ENCODE measurements at places on chromosomes 5 and 9. TPM values are rescaled to one million over a fixed set of nuclear protein-coding genes. Genes with fewer than 3 reads are reported as not detected.

- DNase-seq, result no peak
Measured at GRCh38 chr5:158529454-158529853, 570.3 kb downstream of the EBF1 start.

DNA sequence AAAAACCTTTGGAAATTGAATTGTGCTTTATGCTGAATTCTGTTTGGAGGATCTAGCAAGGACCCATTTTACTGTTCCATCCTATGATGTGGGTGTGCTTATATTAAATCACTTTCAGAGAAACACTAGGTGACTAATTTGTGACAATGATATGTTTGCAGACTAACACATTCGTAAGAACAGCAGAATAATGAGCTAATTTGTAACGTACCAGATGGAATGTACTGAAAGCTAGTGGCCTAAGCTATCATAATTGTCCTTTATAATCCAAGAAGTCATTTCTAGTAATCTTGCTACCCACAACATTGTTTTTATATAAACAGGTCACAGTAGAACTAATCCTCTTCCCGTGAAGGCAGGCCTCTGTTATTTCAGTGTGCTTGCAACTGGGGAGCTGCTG is 292.5 kb downstream of the PDE4D start:
- DNase-seq, result no peak

DNA sequence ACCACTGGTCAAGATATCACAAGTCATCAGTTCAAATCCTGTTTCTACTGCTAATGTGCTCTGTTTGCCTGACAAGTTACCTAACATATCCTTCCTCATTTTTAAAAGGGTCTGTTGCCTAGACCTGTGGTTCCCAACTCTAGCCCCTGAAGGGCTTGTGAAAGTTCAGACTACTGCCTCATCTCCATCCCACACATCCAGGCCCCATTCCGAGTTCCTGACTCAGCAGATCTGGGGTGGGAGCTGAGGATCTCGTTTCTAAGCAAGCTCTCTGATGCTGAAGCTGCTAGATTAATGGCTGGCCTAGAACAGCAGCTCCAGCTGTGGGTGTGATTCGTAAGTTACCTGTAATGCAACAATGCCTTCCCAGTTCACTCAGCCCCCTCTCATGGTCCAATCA is 32.5 kb downstream of the S1PR3 start:
- DNase-seq, result no peak

- no peak for DNase-seq
Measured at GRCh38 chr5:172428224-172429166, 25.8 kb downstream of the SH3PXD2B start.

Gene CCDC127
- 5.2 TPM for total RNA-seq

Gene FGFR4
- 6.2 TPM for total RNA-seq

Measured in glomerular endothelial cell (primary cell).